HFFc6 (cell line): ENCODE measurements at places on chromosomes 7 and 10. TPM values are rescaled to one million over a fixed set of nuclear protein-coding genes. Genes with fewer than 3 reads are reported as not detected.

Gene RASSF4
- 0.55 and 3.5 TPM in 2 replicates for total RNA-seq

Gene FGFR2
- total RNA-seq, result not detected in 2 replicates

Gene LEP
- total RNA-seq, result not detected in 3 replicates

Gene MEIG1
- not detected in 3 replicates for total RNA-seq

Gene GHITM
- total RNA-seq, result 139 to 155 TPM (median 145 TPM) in 3 replicates

Gene STAG3
- total RNA-seq, result 0.09 to 0.62 TPM (median 0.40 TPM) in 3 replicates

Gene CLEC5A
- not detected in 3 replicates for total RNA-seq

Gene HGF
- total RNA-seq, result 1.1 to 5.2 TPM (median 1.1 TPM) in 3 replicates

DNA sequence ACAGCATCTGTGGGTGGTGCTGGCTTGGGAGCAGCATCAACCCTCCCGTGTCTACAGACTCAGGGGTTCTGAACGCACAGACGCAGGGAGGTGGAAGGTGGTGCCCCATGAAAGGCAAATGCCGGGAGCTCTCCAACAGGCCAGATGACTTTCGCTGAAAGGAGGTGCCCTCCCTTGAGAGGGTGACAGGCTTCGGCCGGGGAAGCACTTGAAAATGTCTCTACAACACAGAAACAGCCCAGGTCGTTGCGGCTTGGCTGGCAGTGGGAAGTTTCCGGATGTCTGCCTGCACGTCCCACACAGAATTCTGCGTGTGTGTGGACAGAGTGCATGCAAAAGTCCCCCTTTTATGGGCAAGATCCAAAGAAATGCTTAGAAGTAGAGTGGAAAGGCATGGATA, 239.6 kb downstream of the SKAP2 start:
- DNase-seq, result no peak

- peak; percentile 66 for DNase-seq
Measured at GRCh38 chr7:78198756-78199155, 400.2 kb downstream of the PHTF2 start.

DNA sequence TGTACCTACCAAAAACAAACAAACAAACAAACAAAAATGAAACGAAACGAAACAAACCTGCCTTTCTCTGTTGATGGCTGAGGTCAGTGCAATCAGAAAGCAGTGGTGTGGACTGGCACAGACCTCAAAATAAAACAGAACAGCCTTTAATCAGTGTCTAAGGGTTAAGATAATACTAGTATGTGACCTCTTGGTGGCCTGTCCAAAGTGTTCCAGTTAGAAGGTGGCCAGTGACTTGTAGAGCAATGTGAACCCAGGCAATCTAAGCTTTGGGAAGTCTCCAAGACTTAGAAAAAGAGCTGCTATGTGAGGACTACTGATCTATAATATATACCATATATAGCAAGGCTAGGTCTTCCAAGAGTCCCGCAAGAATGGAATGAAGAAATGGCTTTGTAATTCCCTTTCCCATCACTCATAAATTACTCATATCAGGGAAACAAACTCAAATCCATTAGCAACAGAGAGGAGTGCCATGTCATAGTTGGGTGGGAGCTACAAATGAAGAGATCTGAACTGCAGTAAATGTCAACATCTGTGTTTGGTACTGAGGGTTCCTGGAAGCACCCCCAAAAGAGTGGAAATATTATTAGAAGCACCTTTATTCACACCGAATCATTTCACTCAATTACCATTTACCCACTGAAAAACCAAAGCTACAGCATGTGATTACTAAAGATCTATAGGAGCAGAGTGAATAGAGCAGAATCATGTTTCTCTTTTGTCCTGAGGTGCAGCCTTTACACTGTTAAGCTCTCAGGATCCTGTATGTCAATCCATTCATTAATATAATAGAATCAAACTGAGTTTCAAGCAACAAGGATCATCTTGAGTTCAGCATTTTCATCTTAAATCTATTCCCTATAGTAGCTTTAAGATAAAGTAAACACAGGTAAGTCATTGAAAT, 28.0 kb downstream of the ABLIM1 start:
- no peak for DNase-seq

GRCh38 chr7:80950550-80950967, 31.7 kb upstream of the SEMA3C start:
- no peak for DNase-seq

DNA sequence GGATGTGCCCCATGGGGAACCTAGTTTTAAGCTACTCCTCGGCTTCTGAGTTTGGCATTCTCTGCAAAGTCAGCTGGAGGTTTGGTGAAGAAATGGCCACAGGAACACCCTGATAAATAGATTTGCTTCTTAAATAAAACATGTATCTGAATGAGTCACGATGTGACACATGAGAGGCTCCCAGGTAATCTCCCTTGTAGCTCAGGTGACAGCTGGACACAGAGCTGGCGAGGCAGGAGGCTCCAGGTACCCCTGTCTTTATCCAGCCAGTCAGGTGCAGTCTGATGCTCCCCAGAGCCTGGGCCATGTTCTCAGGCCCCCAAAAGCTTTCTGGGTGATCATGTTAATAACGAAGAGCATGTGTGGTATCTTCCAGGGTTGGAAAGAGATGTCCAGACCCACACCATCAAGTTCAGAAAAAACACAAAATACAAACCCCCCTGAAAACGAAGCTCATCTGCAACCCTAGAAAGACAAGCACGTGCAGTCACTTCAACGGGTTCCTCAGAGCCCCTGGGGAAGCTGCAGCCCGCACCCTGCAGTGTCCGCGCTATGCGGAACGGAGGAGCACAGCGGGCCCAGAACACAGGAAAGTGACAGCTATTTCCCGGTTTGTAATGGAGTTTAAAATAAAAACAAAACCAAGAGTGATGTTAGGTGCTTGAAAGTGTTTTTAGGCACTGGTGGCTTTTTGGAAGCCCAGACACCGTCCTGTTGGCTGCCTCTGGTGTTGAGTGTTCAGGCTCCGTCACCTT, 69.4 kb downstream of the ZRANB1 start:
- no peak for DNase-seq

DNA sequence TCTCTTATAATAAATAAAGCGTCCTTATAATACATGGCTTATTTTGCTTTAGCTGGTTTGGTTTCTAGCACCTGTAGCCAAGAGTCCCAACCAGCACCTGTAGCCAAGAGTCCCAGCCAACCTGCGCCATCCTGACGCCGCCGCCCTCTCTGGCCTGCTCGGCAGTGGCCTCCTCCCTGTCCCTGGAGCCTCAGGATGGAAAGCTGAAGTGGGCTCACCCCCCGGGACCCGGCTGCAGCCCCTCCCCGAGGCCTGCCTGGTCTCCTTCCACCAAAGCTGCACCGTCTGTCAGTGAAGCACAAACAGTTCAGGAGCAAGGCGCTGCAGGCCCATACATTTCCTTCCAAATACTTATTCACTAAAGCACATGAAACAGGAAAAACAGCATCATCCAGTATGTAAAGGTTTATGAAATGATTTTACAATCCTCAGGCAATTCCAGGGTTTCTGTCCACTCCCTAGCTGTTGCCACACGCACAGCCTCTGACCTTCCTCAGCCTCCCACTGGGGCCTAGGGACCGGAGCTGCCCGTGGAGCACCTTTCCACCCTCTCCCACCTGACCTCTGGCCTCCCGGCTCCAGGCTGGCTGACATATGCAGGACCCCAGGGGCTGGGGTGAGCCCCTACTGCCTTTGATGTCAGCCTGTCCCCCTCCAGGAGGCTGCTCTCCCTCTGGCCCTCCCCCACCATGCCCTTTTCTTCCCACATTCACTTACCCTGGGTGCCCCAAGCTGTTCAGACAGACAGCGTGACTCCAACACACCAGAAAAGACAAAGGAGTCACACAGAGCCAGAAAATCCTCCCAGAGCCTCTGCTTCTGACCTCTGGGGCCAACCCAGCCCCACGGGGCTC, 149.6 kb upstream of the PPP2R2D start:
- DNase-seq, result no peak

DNA sequence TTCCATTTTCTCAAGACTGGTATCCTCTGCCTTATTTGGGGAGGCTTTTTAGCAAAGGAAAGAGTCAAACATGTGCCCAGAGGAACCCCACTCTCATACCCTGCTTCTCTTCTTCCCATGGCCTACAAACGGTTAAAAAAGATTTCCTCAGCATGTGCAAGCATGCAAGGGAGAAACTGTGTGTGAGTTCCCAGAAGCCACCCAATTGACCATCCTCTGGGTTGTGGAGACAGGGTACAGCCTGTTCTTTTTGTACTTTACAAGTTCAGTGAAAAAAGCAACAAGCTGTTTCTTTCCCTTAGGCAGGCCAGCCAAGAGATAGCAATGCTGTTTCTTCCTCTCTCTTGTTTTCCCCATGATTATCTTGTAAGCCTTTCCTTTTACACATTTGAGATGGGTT, 68.8 kb upstream of the MTPN start:
- no peak for DNase-seq

GRCh38 chr7:93245525-93246432, 13.6 kb downstream of the VPS50 start:
- peak; percentile 46 for DNase-seq

GRCh38 chr7:18292584-18292983, 203.0 kb upstream of the HDAC9 start:
- no peak for DNase-seq

GRCh38 chr10:51832652-51833383, 133.4 kb upstream of the CSTF2T start:
- DNase-seq, result peak; percentile 19

DNA sequence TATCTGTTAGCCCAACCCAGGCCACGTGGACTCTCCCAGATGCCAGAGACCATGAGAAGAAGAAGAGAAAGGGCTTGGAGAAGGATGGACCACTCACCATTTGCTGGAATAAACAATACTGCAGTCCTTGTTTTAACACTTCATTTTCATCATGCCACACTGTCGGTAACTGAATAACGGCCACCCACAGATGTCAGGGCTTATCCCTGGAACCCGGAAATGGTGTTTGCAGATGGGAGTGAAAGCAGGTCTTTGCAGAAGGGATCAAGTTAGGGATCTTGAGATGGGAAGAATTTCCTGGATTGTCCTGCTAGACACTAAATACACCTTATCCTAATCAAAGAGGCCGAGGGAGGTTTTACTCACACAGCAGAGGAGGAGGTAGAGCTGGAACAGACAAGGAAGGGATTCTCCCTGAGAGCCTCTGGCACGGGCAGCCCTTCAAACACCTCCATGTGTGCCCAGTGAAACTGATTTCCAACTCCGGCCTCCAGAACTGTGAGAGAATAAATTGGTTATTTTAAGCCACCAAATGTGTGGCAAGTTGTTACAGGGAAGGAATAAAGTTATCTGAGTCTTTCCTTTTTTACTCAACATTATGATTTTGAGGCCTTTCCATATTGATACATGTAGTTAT, 56.3 kb upstream of the SFMBT2 start:
- no peak for DNase-seq

GRCh38 chr7:73960548-73960947, 67.4 kb upstream of the ELN start:
- DNase-seq, result no peak

DNA sequence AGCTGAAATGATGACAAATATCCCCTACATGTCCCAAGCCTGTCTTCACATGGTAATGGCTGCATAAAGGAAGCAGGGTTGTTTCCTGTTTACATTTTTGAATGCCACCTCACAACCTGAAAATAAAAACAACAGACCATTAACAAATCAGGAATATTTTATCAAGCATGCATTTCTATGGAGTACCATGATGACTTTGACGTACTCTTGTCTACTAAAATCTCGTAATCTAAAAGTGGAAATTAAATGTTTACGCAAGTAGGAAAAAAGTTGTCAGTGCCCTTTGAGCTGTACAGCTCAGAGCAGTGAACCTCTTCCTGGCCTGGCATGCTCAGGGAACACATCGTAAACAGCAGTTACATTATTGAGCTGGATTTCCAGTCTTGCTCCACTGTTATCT, 194.1 kb downstream of the INHBA start:
- peak; percentile 3 for DNase-seq
